Kidney (tissue), 22 donors: ENCODE measurements at places on chromosomes 11 and 22. TPM values are rescaled to one million over a fixed set of nuclear protein-coding genes. Genes with fewer than 3 reads are reported as not detected.

The BCO2 gene
- polyA plus RNA-seq = 6.9 TPM

GRCh38 chr11:46290598-46291309 is 13.3 kb downstream of the CREB3L1 start:
- H3K4me1 ChIP-seq = peaks cover 8% of the 10 kb centered on the region
- no peak overlapping the region for H3K27ac ChIP-seq
- no peaks in the 10 kb centered on the region for H3K36me3 ChIP-seq

DNA sequence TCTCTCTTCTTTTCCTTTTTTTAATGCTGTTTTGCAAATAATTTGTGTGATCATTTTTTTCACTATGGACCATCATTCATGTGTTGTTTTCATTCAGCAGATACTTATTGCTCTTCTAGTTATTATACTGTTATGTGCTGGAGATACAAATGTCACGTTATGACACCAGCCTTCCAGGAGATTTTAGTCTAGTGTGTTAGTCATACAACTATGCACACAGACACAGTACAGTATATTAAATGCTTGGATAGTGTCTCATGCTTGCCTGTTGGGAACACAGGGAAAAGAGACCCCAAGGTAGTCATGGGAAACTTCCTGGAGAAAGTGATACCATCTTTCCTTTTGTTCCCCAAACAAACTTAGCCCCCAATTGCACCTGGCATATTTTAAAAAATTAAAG is 116.1 kb downstream of the UVRAG start:
- no peak overlapping the region for H3K27ac ChIP-seq
- no peak for DNase-seq
- no peak overlapping the region for H3K4me3 ChIP-seq
- H3K36me3 ChIP-seq = no peaks in the 10 kb centered on the region
- H3K4me1 ChIP-seq = no peaks in the 10 kb centered on the region
- H3K27me3 ChIP-seq = no peaks in the 10 kb centered on the region

DNA sequence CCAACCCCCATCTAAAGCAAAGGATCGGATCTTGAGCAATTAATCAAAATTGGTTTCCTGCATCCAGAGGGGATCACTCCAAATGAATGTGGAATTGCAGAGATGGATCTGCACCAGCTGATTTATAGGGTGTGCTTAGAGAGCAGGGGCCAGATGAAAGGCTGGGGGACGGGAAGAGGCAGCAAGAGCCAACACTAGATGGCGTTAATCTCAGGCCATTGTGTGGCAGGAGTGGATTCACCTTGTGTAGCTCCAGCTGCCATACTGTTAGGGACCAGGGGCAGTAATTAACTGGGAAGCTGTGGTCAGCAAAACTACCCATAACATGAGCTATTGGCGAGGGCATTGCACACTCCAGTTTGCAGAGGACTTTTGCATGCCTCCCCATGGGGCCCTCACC is 35.6 kb downstream of the SERPINH1 start:
- no peak overlapping the region for H3K4me3 ChIP-seq
- no peaks in the 10 kb centered on the region for H3K27me3 ChIP-seq
- no peak overlapping the region for H3K27ac ChIP-seq
- no peak for DNase-seq
- H3K36me3 ChIP-seq = no peaks in the 10 kb centered on the region

GRCh38 chr22:16854631-16855030 is 29.4 kb upstream of the XKR3 start:
- H3K36me3 ChIP-seq = no peaks in the 10 kb centered on the region
- no peaks in the 10 kb centered on the region for H3K27me3 ChIP-seq
- H3K4me1 ChIP-seq = no peaks in the 10 kb centered on the region
- no peak overlapping the region for H3K4me3 ChIP-seq

- no peaks in the 10 kb centered on the region for H3K27me3 ChIP-seq
- peaks cover 2% of the 10 kb centered on the region for H3K4me1 ChIP-seq
- H3K27ac ChIP-seq = no peak overlapping the region
- DNase-seq = no peak
- peaks cover 22% of the 10 kb centered on the region for H3K36me3 ChIP-seq
Measured at GRCh38 chr11:13367115-13367514, 89.5 kb downstream of the BMAL1 start.

- H3K4me1 ChIP-seq = no peaks in the 10 kb centered on the region
- H3K4me3 ChIP-seq = no peak overlapping the region
- no peak overlapping the region for H3K27ac ChIP-seq
- no peaks in the 10 kb centered on the region for H3K36me3 ChIP-seq
- no peaks in the 10 kb centered on the region for H3K27me3 ChIP-seq
Measured at GRCh38 chr11:11311169-11311568, 41.9 kb downstream of the CSNK2A3 start.

- DNase-seq = no peak
- no peak overlapping the region for H3K4me3 ChIP-seq
- H3K36me3 ChIP-seq = no peaks in the 10 kb centered on the region
- no peaks in the 10 kb centered on the region for H3K27me3 ChIP-seq
- H3K27ac ChIP-seq = no peak overlapping the region
Measured at GRCh38 chr11:78706551-78706950, 131.9 kb upstream of the NARS2 start.

- no peak overlapping the region for H3K4me3 ChIP-seq
- H3K36me3 ChIP-seq = no peaks in the 10 kb centered on the region
- peak; percentile 94 for DNase-seq
- no peak overlapping the region for H3K27ac ChIP-seq
Measured at GRCh38 chr11:65329944-65330403, 3.7 kb upstream of the DPF2 start.

DNA sequence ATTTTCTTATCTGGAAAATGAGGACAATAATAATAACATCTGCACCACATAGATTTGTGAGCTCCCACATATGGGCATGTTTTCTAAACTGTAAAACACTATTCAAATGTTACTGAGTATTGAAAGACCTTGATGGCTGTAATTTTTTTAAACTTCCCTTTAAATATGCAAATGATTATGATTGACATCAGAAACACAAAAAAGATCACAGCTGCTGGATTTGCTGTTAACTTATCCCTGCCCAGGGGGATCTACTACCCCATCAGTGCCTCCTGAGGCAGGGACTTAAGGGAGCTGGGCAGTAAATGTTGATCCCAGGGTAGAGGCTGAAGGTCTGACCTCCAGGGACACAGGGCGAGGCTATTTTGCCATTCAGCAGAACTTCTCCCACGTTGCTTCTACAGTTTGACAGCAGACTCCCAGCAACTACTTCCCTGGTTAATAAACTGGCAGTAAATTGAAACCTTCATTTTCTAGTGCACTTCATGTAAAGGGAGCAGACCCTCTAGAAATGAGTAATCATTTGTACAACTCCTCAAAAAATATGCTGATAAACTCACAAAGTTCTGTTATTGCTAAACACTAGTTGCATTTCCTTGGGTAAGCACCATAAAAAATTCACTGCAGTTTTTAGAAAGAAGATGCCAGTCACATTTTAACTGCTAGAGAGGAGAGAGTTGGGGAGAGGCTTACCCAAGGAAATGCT is 20.3 kb downstream of the TMPRSS5 start:
- H3K27me3 ChIP-seq = no peaks in the 10 kb centered on the region
- DNase-seq = no peak

DNA sequence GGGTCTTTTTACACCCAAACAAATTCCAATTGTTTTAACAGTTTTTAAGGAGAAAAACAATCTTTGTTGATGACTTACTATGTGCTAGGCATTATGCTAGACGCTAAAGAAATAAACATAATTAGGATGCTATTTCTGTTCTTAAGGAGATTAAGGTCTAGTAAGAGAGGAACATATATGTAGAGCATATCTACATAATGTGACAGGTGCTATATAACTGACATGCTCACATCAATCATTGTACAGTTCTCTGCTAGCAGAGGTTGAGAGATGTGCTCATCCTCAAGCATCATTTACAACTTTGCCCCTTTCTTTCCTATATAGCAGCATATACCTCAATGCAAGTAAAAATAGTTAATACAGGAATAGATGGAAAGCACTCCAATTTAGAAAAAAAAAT is 37.5 kb downstream of the PDGFD start:
- no peak for DNase-seq
- no peaks in the 10 kb centered on the region for H3K36me3 ChIP-seq
- no peaks in the 10 kb centered on the region for H3K4me1 ChIP-seq
- H3K27ac ChIP-seq = no peak overlapping the region
- no peaks in the 10 kb centered on the region for H3K27me3 ChIP-seq
- no peak overlapping the region for H3K4me3 ChIP-seq
